ENCODE measurements at places on chromosomes 11 and 22.

- DNase-seq, result no peak
These were observed 118.7 kb downstream of the C11orf58 start for GRCh38 chr11:16857186-16857585.

DNA sequence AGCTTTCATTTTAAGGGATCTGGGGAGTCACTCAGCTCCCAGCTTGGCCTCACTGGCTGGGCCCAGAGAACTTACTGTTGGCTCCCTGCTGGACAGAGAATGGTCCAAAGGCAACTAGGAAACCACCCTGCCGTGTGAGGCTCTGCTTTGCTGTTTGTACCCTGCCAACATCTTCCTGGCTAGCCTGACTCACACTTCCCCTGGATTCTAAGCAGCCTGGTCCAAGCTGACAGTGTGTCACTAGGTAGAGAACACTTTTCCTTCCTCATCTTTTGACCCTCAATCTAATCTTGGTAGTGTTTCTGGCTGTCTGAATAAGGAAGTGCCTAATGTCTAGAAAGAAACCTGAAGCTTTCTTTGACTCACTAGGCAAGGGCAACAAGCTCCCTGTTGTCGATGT lies 76.7 kb downstream of the FAR1 start:
- DNase-seq, result no peak

DNA sequence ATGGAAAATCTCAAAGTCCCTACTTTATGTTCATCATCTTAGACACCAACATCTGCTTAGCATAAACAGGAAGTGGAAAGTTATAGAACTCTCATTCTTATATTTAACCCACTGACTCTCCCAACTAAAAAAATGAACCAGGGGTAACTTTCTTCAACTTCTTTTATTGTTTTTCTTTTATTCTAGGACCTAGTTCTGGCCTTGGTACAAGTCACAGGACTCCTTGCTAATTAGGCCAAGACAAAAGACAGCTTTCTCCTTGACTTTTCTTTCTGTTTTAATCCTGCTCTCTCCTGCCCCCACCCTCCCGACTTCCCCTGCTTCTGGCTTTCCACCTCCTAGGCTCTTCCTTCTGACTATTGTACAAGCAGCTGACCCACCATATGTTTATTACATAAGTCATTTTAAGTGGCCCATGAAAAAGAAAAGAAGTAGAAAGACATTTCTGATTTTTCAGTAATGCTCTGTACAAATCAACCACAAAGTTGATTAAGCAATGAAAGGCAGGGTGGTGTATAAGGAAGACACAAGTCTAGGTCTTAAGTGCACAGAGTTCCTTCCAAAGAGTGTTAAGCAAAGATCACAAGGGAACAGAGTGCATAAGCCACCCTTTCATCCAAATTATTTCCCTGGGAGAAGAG lies 18.3 kb downstream of the JAML start:
- no peak for DNase-seq

GRCh38 chr11:24932110-24933000 lies 435.5 kb downstream of the LUZP2 start:
- no peak for DNase-seq

DNA sequence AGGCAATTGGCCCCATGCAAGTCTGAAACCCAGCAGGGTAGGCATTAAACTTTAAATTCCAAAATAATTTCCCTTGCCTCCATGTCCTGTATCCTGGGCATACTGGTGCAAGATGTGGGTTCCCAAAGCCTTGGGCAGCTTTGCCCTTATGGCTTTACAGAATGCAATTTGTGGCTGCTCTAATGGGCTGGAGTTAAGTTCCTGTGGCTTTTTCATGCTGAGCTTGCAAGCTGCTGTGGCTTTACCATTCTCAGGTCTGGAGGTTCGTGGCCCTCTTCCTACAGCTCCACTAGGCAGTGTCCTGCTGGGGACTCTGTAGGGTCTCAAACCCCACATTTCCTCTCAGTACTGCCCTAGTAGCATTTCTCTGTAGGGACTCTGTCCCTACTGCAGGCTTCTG lies 15.0 kb upstream of the BIRC3 start:
- no peak for DNase-seq

DNA sequence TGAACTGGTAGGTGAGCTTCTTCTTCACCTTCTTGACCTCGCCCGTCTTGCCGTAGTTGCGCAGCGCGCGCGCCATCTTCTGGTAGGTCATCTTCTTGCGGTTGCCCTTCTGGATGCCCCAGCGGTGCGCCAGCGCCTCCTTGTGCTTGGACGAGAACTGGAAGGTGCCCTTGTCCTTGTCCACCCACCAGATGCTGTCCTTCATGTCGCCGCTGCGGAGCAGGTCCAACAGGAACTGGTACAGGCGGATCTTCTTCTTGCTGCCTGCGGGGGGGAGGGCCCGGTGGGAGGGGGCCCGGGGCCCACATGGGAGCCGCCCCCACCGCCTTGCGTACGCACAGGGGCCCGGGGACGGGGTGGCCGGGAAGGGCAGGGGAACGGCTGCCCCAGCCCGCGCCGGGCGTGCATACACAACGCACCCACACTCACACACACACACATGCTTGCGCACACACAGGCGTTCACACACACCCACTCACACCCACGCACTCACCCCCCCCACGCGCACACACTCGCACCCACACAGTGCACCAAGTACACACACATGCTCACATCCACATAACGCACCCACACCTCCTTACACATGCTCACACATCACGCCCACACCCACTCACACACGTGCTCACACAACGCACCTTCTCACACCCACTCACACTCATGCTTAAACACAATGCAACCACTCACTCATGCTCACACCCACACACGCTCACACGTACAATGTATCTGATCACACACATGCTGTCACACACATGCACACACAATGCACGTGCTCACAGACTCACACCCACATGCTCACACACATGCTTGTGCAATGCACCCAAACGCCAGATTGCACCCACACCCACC lies 3.0 kb upstream of the MYBPC3 start:
- DNase-seq, result peak; percentile 96

- DNase-seq, result no peak
These were observed 750 bp upstream of the NAT10 start for GRCh38 chr11:34104680-34105078.

DNA sequence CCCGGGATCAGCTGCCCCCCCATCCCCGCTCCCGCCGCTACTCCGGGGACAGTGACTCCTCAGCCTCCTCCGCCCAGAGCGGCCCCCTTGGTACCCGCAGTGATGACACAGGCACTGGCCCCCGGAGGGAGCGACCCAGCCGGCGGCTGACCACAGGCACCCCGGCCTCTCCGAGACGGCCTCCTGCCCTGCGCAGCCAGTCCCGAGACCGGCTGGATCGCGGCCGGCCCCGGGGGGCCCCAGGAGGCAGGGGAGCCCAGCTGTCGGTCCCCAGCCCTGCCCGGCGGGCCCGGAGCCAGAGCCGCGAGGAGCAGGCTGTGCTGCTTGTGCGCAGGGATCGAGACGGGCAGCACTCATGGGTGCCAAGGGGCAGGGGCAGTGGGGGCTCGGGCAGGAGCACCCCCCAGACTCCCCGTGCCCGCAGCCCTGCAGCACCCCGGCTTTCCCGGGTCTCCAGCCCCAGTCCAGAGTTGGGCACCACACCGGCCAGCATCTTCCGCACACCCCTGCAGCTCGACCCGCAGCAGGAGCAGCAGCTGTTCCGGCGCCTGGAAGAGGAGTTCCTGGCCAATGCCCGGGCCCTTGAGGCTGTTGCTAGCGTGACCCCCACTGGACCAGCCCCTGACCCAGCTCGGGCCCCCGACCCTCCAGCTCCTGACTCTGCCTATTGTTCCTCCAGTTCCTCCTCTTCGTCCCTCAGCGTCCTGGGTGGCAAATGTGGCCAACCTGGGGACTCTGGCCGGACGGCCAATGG lies 3.9 kb downstream of the RASL10A start:
- DNase-seq, result no peak

DNA sequence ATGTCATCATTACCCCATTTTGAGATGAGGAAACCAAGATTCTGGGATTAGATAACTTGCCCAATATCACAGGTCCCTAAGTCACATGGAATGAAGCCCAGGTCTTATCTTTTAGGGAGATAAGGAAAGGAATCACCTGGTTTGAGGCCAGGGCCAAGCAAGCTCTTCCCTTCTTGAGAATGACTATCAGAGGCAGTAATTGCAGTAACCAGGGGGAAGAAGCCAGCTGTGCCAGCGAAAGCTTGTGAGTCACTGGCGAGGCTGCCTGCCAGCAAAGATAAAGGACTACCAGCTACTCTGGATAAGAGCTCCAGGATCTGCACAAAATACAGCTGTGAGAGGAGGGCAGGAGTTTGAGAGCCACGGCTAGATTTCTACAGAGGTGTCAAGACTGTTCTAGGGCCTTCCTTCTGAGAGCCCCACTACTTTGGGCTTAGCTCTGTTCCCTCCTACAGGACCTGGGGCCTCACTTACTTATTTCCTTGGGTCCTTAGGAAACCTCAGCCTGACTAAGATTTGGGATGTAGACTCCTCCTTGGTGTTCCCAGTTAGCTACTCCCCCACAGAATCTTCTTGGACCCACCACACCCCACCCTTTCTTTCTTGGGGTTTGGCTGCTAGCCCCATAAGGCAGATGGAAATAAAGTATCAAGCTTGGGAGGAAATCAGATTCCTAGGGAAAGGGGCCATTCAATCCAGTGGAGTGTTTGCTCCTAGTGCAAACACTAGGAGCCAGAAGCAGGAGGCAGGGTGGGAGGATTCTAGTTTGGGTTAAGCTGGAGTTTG lies 9.7 kb upstream of the CCKBR start:
- peak; percentile 11 for DNase-seq

DNA sequence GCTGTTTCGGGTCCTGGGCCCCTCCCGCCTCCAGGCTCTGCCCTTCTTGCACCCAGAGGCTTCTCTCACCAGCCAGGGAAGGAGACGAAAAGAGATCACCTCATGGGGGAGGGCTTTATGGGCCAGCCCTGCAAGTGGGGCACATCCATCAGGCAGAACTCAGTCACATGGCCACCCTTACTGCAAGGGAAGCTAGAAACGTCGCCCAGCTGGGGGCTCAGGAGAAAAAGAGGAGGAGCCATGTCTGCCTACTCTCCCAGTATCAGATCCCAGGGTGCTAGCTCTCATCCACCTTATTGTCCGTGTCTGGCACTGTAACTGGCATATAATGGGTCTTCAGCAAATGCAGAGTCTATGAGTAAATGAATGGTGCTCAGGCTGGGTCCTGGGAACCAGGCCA lies 24.2 kb downstream of the MFNG start:
- no peak for DNase-seq

- DNase-seq, result no peak
These were observed 89.5 kb downstream of the WNT7B start for GRCh38 chr22:45887202-45888131.

- no peak for DNase-seq
These were observed 15.3 kb downstream of the PTPN5 start for GRCh38 chr11:18776324-18776723.

DNA sequence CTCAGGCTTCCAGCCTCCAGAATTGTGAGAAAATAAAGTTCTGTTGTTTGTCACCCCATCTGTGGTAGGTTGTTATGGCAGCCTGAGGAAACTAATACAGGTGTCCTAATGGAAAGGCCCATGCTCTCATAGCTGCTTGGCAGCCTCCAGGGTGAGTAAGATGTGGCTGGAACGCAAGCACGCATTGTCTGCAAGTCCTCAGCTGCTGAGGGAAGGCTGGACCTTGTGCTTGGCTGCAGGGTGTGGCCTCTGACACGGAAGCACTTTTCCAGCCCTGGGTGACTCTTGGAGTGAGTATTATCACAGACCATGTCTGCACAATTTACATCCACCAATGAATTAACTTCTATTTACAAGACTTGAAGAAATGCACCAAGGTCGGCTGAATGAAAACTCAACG lies 44.4 kb upstream of the BARX2 start:
- no peak for DNase-seq

GRCh38 chr22:28594076-28594796 lies 85.4 kb downstream of the TTC28 start:
- peak; percentile 5 for DNase-seq

- DNase-seq, result no peak
These were observed 21.2 kb upstream of the BLID start for GRCh38 chr11:122137078-122137793.

- no peak for DNase-seq
These were observed 120.5 kb downstream of the BBOX1 start for GRCh38 chr11:27161071-27161470.

GRCh38 chr11:1126491-1126926 lies 31.2 kb upstream of the MUC5AC start:
- no peak for DNase-seq

DNA sequence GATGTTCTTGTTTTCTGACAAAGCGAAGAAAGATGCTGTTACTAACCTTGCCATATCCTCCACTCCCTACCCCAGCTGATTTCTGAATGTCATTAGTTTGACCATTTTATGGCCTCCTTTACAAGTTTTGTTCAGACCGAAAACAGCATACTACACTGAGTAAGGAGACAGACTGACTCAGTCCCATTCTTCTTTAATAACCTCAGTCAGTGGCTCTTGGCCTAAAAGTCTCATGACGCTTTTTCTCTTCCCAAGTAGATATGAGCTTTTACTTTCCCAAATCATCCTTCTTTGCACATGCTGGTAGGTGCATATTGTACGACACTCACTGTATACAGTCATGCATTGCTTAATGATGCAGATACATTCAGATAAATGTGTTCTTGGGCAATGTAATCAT lies 8.0 kb upstream of the FIBIN start:
- DNase-seq, result no peak

DNA sequence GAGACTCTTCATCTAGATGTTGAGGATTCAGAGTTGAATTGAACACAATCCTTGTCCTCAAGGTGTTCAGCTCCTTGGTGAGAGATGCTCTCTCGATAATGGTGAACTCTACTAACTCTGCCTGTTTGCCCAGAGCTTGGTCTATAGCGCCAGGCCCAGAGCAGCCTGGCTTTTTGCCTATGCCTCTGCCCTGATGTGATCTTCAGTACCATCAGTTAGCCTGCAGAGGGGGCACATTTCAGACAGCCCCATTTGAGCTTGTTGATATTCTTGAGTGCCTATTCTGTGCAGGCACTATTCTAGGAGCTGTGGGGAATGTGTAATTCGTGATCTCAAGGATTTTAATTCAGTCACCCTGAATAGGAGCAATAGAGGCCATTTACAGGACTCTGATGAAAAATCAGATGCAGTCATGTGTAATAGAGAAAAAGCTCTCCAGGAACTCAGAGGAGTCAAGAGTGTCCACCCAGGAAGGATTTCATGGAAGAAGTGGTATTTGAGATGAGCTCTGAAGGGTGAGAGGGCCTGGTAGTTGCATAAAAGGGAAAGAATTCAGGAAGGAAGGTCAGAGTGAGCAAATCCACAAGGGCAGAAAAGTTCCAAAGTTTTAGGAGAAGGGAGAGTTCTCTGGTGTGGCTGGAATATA lies 19.3 kb downstream of the GTPBP1 start:
- DNase-seq, result no peak

- no peak for DNase-seq
These were observed 31.7 kb downstream of the IMMP1L start for GRCh38 chr11:31477528-31478222.

DNA sequence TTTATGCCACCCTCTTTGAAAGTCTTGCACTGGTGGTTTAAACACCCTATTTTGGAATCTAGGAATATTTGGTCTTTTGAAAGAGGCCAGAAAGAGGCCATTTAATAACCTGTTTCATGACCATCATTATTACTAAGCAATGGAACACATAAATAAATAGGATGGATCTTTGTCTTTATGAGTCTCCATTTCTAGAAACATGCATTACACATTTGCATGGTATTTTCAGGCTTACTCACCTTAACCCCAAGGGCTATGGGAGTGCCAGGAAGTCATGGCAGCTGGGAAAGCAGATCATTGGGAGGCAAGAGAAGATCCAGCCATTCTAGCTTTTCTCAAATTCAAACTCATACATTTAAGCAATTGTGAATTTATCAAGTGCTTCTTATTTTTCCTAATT lies 185.8 kb upstream of the POU2AF2 start:
- no peak for DNase-seq

GRCh38 chr22:24819911-24820461 lies 14.0 kb downstream of the SGSM1 start:
- no peak for DNase-seq

Measured in NCI-H146 (cell line).